Posterior vena cava (tissue), 2 donors: ENCODE measurements at places on chromosomes 13 and 19.

DNA sequence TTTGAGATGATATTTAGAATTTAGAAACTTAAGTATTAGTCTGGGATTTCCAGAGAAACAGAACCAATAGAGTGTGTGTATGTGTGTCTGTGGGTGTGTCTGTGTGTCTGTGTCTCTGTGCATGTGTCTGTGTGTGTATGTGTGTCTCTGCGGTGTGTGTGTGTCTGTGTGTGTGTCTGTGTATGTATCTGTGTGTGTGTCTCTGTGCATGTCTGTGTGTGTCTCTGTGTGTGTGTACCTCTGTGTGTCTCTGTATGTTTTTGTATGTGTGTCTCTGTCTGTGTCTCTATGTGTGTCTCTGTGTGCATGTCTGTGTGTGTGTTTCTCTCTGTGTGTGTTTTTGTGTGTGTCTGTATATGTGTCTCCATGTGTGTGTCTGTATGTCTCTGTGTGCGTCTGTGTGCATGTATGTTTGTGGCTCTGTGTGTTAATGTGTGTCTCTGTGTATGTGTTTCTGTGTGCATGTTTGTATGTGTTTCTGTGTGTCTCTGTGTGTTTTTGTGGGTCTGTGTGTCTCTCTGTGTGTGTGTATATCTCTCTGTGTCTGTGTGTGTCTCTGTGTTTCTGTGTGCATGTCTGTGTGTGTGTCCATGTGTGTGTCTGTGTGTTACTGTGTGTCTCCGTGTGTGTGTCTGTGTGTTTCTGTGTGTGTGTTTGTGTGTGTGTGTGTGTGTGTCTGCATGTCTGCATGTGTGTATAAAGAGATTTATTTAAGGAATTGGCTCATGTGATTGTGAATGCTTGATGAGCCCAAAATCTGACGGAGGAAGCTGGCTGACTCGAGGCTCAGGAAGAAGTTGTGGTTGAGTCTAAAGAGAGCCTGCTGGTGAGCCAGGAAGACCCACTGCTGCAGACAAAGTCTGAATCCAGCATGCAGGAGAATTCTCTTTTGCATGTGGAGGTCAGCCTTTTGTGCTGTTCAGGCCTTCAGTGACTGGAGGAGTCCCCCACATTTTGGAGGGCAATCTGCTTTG lies 22.2 kb downstream of the GPR42 start:
- no peak for DNase-seq

DNA sequence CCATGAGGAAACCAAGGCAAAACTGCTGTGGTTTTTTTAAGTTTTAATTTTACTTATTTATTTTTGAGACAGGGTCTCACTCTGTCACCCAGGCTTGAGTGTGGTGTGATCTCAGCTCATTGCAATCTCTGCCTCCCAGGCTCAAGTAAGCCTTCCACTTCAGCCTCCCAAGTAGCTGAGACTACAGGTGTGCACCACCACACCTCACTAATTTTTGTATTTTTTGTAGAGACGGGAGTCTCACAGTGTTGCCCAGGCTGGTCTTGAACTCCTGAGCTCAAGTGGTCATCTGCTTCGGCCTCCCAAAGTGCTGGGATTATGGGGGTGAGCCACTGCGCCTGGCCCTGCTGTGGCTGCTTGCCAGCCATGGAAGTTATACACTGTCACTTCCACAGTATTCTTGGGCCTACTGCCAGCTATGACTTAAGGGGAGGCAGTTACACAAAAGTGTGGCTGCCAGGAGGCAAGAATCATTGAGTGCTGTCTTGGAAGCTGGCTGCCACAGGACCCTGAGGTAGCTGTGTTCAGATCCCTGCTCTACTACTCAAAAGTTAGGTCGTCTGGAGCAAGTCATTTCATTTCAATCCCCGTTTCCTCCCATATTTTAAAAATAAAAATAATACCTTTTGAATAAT lies 12.7 kb downstream of the FARP1 start:
- no peak for DNase-seq

- DNase-seq = no peak
Measured at GRCh38 chr19:12085074-12085818, 20.7 kb downstream of the ZNF844 start.

DNA sequence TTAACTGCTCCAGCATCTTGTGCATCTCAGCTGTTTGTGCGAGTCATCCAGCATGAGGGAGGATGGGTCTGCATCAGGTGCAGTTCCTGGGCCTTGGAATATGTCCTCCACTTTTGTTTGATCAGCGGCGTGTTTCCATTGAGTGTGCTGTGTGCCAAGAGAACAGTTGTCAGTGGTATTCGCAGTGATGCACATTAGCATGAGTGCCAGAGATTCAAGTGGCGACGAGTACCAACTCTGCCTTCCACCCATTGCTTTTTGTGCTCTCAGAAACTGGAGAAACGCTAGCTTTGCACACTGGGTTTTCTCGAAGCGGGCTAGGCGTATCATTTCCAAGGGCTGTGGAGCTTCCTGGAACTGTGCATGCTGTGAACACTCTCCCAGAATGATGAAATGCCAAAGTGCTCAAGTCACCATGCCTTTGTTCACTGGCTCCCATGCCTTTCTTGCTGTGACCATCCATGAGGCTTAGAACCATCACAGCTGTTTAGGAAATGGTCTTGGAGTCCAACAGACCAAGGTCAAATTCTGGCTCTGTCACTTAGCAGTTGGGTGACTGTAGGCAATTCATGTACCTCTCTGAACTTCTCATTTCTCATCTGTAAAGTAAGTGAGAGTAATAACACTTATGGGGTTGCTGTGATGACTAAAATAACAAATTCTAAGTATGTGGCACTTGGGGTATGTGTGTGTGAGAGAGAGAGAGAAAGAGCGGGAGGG lies 18.4 kb downstream of the LRCH1 start:
- no peak for DNase-seq

DNA sequence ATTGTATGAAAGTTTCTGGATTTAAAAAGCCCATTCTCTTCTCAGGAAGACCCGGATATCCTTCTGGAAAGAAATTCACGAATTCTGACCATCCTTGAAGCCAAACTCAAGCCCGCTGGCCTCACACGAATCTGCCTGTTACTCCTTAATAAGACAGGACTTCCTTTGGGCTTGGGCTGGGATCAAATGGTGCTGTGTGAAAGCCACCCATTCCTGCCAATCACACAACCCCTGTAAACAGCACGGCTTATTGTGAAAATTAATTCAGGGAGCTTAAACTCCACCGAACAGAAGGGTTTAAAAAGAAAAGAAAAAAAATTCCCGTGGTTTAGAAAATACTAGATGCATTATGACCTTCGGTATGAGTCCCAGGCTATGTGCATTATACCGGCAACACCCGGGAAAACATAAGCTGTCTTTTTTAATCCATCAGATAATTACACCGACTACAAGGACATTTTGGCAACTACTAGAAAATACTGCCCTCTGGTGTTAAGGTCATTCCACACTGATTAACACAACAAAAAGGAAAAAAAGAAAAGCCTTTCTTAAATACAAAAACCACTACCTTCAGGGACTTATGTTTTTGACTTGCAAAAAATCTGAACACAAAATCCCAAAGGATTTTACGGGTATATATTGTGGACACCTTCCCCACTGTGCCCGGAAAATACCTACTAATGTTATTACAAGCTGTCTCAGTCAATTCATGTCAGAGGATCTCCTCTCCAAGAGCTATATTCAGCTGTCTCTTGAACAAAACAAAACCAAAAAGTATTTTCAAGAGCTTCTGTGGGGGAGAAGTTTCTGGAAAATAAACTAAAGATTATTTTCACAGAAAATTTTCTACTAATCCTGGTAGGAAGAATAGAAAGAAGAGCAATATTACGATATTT lies 76.0 kb upstream of the LSM14A start:
- no peak for DNase-seq

DNA sequence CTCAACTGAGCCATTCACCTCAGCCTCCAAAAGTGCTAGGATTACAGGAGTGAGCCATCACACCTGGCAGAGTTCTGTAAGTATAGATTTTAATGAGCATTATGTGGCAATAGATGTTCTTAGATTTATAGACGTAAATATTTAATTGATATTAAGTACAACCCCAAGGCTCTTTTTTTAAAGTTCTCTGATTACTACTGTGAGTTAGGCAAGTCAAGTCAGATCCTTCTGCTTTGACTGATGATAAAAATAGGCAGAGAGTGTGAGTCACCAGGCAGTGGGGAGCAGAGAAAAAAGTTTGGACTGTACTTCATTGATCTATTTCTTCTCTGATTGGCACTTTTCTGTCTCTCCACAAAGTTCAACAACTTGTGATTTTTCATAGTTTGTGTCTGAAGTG lies 1379.9 kb downstream of the UQCRFS1 start:
- DNase-seq = no peak

GRCh38 chr19:47881757-47882156 lies 4.4 kb downstream of the SULT2A1 start:
- peak; percentile 10 for DNase-seq

DNA sequence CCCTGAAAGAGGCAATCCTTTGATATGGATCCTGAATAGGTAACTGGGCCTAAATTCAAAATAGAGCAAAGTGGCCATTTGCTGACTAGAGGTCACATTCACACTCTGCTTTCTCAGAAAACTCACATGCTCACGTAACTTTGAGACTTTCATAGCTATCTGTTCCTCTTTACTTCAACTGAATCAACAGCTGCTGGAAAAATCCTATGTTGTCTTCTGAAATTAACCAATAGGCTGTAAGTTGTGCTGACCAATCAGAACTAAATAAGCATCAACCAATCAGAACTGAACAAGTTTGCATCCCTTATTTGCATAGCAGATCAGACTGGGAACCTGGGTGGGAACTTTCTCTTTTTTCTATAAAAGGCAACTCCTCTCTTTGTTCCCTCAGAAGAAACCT lies 24.0 kb upstream of the TBC1D4 start:
- DNase-seq = no peak

- no peak for DNase-seq
Measured at GRCh38 chr19:19033176-19033425, 216 bp downstream of the SUGP2 start.

- no peak for DNase-seq
Measured at GRCh38 chr13:34678154-34678553, 263.9 kb upstream of the NBEA start.

GRCh38 chr19:28882818-28883217 lies 330.1 kb downstream of the UQCRFS1 start:
- no peak for DNase-seq

GRCh38 chr19:38130399-38130798 lies 93.6 kb downstream of the DPF1 start:
- DNase-seq = no peak

- no peak for DNase-seq
Measured at GRCh38 chr19:36577271-36577996, 4.3 kb upstream of the ZNF529 start.

DNA sequence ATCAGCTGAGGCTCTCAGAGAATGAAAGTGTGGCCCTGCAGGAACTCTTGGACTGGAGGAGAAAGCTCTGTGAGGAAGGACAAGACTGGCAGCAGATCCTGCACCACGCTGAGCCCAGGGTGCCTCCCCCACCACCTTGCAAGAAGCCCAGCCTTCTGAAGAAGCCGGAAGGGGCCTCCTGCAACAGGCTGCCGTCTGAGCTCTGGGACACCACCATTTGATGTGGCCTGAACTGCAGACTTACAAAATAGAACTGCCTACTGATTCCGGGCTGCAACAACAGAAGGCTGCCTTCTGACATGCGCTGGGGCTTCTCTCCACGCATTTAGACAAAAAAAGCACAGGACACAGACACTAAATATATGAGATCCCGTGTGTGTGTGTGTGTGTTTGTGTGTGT lies 577.2 kb downstream of the MYO16 start:
- no peak for DNase-seq

DNA sequence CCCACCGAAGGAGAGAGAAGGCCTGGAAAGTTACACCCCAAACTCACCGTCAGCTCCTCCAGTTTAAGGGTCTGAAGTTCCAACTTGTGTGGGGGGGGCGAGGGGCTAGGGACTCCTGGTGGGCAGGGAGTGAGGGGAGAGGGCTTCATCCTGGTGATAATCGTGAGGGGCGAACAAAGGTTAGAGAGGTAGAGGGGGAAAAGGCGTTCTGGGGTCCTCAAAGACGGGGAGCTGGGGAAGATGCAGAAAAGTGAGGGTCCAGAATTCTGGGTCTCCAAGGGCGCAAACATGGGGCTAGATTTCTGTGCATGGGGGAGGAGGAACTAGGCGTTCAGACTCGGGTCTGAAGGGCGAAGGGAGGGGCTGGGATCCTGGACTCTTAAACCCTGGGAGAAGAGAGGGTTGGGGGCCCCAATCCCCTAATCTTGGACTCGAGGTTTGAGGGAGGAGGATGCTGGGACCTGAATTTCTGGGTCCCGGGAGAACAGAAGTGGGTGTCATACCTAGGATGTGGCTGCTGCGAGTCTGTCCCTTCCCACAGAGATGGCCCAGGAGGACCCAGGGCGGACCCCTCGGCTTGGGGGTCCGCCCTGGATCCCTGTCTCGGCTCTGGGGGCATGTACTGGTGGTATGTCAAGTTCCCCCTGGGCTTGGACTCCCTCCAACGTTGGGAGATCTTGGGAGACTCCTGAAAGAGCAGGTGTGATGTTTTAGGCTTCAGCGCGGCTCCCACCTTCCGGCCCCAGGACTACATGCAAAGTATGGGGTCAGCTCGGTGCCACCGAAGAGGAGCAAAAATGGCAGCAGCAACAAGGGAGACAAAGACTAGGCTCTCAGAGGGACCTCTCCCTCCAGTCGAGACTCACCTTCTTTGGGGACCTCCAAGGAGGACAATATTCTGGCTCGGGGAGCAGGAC lies 4.5 kb downstream of the MAMSTR start:
- no peak for DNase-seq

DNA sequence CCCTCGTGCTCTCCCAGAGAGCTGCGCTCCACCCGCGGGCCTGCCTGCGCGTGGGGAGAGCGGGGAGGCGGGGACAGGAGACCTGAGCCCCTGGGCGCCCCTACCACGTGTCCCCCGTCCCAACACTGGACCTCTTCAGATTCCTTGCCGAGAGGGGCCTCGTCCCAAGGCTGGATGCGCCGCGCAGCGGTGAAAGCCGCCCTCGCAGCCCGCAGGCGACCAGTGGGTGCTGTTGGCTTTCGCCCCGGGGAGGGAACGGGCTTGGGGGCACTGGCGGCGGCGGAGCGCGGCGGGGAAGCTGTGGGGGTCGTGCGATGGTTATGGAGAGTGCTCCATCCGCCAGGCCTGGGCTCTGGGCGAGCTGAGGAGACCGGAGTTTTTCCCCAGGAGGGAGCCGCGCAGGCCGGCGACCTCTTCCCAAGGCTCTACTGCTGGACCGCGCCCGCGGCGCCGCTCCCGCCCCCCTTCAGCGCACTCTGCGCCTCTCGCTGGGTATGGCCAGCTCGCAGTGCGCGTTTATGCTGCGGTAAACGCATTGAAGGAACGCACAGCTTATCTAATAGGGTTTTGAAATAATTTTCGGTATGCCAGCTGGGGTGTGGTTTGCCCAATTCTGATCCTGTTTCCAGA lies 17.2 kb upstream of the RNF17 start:
- no peak for DNase-seq

- peak; percentile 96 for DNase-seq
Measured at GRCh38 chr19:53865918-53866864, 1.5 kb upstream of the MYADM start.

GRCh38 chr13:44159633-44160279 lies 213.9 kb upstream of the SERP2 start:
- no peak for DNase-seq

DNA sequence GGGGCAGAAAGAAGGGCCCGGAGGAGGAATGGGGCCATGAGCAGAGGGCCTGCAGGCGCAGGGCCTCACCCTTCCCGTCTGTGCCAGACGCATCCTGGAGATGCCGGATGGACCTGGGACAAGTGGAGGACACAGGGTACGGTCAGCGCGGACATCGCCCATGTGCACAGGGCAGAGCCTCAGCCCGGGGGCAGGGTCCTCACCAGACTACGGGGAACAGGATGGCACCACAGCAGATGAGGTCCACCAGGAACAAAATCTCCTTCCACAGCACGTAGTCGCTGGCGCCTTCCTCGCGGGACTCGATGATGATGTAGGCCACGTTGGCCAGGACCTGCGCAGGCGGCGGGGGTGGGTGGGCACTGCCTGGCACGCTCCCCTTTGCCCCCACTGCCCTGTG lies 5.6 kb downstream of the GPR108 start:
- DNase-seq = no peak
